Neuronal stem cell (in vitro differentiated cells): ENCODE measurements at places on chromosomes 11 and 22.

DNA sequence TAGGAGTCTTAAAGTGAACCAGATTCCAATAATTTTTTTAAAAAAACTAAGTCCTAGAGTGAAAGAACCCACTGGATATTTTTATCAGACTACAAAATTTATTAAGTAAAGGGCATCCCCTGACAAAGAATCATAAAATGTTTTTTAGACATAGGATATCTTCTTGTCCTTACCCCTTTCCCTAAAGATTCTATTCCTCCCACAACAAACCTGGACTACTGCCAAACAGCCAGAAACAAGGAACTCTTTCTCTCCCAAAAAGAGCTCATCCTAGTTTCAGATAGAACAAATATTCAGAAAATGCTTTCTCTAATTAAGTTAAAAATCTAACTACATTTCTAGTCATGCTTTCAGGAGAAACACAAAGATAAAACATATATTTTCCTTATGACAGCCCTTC is 327.1 kb downstream of the FAM181B start:
- no peak for DNase-seq

GRCh38 chr22:40973144-40973543 is 22.0 kb downstream of the RBX1 start:
- DNase-seq, result no peak

- no peak for DNase-seq
These were observed 208.9 kb downstream of the OPCML start for GRCh38 chr11:133323354-133323753.

- DNase-seq, result no peak
These were observed 1555.9 kb upstream of the RAG2 start for GRCh38 chr11:38153985-38154384.

GRCh38 chr11:66251809-66252208 is 16.6 kb upstream of the RAB1B start:
- no peak for DNase-seq

- no peak for DNase-seq
These were observed 32.6 kb downstream of the TEAD1 start for GRCh38 chr11:12706545-12707499.

- DNase-seq, result no peak
These were observed 45.0 kb downstream of the DLG2 start for GRCh38 chr11:85582111-85582510.

- DNase-seq, result peak; percentile 23
These were observed 444.4 kb downstream of the DLG2 start for GRCh38 chr11:85182441-85183387.
